ENCODE measurements at places on chromosomes 4 and X.

- DNase-seq = peak; percentile 61
Observed at GRCh38 chr4:8644461-8644891, 51.9 kb downstream of the CPZ start.

DNA sequence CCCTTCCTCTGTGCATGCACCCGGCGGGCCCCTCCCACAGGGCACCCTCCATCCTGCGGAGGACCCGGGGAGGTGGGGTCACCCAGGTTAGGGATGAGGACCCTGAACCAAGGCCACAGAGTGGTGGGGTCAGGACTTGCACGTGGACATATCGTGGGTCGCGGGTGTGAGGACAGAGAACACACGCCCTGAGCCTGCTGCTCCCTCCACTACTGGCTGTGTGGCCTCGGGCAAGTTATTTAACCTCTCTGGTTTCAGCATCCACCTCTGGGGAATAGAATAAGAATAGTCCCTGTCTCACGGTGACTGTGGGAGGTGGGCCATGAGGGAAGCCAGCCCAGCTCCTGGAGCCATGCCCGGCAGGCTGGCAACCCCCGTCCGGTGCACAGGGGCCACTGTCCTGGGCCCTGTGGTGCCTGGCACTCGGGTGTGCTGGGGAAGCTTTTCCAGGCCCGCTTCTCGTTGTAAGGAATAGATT is 5.1 kb downstream of the PSAPL1 start:
- no peak for DNase-seq

DNA sequence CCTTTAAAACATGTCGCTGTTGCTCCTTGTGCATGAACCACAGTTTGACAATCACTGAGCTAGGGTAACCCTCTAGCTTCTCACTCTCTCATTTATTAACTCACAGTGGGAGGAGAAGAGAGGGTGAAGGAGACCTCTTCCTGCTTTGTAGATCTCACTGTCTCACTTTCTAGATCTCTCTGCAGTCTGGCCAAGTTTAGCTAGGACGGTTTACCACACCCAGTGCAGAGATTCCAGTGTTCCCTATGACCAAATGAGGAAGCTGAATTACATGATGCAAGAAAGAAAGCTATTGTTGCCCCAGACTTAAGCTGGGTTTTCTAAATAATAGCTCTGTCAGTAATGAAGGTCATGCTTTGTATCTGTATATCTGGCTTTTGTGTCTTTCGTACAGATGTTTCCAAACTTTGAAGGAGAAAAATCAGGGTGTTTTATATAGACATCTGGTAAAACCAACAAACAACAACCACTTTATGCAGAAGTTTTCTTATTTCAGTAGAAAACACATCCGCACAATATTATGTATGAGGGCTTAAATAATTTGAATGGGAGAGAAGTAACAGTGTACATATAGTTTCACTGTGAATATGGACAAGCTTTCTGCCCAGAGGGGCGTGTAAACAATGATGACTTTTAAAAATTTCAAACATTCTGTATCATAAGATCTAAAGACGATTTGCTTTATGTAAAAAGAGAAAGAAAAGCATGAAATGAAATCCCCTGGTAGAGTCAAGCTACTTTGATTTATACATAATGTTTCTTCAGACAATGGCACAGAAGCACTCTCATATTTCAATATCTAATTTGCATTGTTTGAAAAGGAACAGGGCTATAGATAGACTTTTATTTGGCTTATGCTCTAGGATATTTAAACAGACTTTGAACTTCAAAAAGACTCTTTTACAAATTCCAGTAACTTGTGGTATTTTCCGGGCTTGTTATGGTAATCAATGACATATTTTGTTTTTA is 582.3 kb downstream of the FSTL5 start:
- DNase-seq = no peak

DNA sequence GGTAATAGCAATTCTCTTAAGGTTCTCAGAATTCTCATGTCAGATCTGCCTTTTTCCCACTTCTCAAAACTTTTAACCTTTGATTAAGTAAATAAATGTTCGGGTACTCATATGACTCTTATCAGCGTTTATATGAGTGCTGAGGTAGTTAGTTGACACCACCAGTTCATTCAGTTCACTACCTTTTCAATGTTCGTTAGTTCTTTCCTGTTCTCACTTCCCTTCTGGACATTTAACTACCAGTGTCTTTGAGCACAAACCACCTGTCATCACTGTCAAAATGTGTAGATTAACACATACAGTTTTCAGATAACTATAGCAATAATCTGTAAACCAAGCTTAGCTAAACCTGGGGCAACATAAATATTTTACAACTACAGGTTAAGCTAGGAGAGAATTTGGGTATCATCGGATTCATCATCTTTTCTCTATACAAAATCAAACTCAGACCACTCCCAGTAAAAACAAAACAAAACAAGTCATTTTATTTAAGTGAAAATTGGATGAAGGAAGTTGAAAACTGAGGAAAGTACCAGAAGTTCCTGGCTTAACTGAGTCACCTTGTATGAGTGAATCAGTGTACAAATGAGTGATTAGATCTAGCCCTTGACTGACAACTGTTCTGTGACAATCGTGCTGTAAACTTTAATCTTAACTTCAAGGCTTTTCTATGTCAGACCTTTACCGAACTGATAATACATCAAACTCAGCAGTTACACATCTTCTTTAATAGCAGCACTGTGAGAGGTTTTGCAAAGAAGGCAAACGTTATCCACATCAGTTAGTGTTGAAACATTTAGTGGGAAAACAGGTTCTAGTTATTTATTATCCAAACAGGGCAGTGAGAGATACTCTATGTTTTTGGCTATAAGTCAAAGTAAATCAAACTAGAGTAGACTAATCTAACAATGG is 41.9 kb downstream of the ARHGEF38 start:
- no peak for DNase-seq

DNA sequence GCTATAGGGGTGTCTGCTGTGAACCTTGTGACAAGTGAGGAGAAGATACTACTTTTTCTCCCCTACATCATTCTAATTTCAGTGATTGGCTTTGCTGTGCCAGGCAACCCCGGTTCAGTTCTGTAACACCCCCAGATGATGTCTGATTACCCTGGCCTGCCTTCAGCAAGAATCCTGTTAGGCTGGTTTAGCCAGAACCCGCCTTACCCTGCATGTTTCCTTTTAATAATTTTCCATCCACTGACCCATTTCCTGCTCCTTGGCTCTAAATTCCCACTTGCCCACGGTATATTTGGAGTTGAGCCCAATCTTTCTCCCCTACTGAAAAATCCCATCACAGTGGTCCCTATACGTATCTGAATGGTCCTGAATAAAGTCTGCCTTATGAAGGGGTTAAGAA is 46.5 kb upstream of the HPSE start:
- no peak for DNase-seq

- no peak for DNase-seq
Observed at GRCh38 chr4:12978310-12978709, 505.8 kb downstream of the RAB28 start.

GRCh38 chrX:131747173-131747572 is 203.3 kb downstream of the OR13H1 start:
- DNase-seq = no peak

- peak; percentile 63 for DNase-seq
Observed at GRCh38 chr4:88211473-88212252, 53.2 kb upstream of the ABCG2 start.

- no peak for DNase-seq
Observed at GRCh38 chr4:7241597-7242125, 49.3 kb downstream of the SORCS2 start.

GRCh38 chrX:103254171-103254824 is 657 bp downstream of the TCEAL8 start:
- DNase-seq = peak; percentile 88

- no peak for DNase-seq
Observed at GRCh38 chrX:11409957-11410356, 116.7 kb downstream of the AMELX start.

GRCh38 chrX:45479835-45480422 is 279.3 kb upstream of the DIPK2B start:
- DNase-seq = no peak

GRCh38 chr4:99054428-99054994 is 34.1 kb downstream of the ADH5 start:
- DNase-seq = no peak

GRCh38 chr4:8613421-8614364 is 21.1 kb downstream of the CPZ start:
- no peak for DNase-seq

DNA sequence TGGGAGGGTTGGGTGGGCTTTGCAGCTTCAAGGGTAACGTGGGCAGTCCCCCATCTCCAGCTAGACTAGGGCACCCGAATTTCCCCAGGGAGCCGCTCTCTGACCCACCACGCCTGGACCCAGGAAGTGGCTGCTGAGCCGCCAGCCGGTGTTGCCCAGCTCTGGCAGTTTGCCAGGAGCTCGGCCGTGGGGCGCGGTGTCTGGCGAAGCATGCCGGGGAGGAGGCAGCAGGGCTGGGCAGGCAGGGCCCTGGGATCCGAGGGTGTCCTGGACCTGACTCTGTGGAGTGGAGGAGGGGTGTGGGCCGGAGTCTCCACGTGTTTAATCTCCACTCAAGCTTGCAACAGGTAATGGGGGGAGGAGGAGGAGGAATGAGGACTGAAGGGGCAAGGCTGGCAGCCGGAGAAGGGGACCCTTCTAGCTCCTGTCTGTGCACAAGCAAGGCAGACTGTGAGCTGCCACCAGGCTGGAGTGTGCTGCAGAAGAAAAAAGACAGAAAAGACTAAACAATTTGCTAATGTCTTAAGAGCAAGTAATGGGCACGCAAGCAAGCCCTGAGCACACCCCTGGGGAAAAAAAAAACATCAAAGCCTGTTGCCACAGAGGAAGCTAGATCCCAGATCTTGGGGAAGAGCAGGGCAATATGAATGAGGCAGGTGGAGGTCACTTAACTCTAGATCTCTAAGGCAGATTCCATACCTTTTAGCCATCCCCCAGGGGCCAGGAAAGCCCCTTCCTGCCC is 2.4 kb downstream of the LONRF3 start:
- DNase-seq = no peak

GRCh38 chr4:37430718-37431416 is 186.3 kb downstream of the NWD2 start:
- DNase-seq = no peak

- DNase-seq = no peak
Observed at GRCh38 chr4:145545031-145545430, 63.4 kb downstream of the SMAD1 start.

DNA sequence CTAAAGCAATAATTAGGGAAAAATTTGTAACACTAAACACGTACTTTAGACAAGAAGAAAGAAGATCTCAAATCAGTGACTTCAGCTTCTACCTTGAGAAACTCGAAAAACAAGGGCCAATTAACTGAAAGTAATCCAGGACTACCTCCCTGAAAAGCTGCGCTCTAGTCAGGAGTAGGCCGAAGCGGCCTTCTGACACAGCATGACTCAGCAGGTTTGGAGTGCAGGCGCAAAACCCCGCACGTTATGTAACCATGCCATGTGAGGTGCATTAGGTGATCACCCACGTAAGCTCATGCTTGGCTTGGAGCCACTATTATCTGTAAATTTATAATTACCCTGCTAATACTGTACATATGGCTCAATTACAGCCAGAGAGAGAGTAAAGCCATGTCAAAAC is 52.8 kb upstream of the CCDC149 start:
- DNase-seq = peak; percentile 27

DNA sequence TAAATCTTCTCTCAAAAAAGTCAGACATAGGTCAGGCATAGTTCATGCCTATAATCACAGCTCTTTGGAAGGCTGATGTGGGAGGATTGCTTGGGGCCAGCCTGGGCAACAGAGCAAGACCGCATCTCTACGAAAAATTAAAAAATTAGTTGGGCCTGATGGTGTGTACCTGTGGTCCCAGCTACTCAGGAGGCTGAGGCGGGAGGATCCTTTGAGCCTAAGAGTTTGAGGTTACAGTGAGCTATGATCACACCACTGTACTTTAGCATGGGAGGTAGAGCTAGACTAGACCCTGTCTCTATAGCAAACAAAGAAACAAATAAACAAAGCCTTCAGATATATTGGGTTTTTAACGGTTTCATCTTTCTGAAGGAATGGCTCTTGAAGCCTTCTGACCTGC is 62.2 kb downstream of the DIPK2B start:
- no peak for DNase-seq

DNA sequence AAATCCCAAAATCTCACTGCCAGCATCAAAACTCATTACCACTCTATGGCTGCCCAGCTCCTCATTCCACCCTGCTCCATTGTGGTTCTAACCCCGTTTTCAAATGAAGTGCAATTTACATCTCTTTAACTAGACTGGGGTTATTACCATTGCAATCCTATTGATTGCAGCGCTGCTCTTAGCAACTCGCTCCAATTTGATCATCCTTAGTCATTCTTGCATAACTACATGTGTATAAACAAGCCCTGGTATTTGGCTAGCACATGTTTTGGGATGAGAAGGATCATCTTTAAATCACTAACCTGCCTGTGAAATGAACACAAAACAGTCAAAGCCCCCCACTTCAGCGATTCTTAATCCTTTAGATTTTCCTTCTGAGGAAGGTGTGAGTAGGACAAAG is 340.1 kb upstream of the PPARGC1A start:
- DNase-seq = no peak

- DNase-seq = no peak
Observed at GRCh38 chrX:43850629-43851028, 31.6 kb downstream of the MAOB start.

DNA sequence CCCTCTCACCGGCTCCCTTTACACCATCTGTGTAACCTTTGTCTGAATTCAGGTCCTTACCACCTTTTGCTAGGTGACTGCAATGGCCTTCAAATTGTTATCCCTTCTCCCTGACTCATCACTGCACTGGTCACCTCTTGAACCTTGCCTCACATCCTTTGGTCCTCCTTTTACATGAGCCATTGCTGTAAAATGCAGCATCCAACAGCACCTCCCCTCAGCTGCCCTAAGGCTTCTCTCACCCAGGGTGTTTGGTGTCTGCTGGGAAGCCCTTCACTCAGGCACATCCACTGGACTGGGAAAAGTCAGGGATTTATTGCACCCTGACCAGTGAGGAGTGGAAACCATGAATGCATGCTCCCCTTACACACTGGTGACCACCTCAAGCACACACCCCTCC is 192.5 kb upstream of the GATB start:
- DNase-seq = no peak

DNA sequence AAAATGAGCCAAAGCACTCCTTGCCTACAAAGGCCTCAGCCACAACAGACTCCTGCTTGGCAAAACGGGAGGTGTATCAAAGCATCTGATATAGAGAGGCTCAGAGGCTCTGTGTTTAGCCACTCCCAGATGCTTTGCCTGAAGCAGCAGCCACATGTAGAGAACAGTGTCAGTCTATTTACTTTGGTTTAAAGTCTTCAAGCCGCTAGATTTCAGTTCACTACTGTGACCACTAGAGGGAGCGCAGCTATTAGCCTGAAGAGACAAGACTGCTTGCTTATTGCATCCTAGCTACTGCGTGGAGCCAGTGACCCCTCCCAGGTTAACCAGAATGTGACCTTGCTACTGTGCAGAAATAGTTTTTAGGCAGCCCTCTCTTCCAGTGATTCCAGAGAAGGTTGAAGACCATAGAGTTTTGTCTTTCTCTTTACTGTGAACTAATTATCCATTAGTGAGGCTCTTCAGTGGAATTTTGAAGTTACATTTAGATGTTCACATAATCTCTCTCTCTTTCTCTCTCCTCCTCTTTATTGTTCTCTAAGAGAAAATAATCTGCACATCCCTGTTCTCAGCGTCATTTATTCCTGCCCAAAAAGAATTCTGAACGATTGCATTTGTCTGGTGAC is 39.3 kb downstream of the BMP3 start:
- peak; percentile 89 for DNase-seq
